ENCODE measurements at places on chromosomes 12 and 14.

DNA sequence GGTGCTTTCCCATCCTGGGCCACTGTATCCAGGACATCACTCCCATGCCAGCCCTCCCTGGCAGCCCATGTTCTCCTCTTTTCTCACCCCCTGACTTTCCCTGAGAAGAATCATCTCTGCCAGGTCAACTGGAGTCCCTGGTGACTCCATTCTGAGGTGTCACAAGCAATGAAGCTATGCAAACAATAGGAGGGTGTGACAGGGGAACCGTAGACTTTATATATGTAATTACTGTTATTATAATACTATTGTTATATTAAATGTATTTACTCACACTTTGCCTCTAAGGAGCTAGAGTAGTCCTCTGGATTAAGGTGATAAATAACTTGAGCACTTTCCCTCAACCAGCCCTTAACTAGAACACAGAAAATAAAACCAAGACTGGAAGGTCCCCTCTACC is 9.2 kb downstream of the ZNF219 start:
- no peak for DNase-seq

GRCh38 chr14:104143521-104144452 is 5.4 kb downstream of the KIF26A start:
- DNase-seq = no peak

- peak; percentile 79 for DNase-seq
Observed at GRCh38 chr14:103121846-103122584, 1.2 kb upstream of the TNFAIP2 start.

GRCh38 chr12:110314308-110314707 is 33.3 kb downstream of the ATP2A2 start:
- DNase-seq = no peak

GRCh38 chr12:93879476-93880421 is 202.6 kb downstream of the CRADD start:
- no peak for DNase-seq

DNA sequence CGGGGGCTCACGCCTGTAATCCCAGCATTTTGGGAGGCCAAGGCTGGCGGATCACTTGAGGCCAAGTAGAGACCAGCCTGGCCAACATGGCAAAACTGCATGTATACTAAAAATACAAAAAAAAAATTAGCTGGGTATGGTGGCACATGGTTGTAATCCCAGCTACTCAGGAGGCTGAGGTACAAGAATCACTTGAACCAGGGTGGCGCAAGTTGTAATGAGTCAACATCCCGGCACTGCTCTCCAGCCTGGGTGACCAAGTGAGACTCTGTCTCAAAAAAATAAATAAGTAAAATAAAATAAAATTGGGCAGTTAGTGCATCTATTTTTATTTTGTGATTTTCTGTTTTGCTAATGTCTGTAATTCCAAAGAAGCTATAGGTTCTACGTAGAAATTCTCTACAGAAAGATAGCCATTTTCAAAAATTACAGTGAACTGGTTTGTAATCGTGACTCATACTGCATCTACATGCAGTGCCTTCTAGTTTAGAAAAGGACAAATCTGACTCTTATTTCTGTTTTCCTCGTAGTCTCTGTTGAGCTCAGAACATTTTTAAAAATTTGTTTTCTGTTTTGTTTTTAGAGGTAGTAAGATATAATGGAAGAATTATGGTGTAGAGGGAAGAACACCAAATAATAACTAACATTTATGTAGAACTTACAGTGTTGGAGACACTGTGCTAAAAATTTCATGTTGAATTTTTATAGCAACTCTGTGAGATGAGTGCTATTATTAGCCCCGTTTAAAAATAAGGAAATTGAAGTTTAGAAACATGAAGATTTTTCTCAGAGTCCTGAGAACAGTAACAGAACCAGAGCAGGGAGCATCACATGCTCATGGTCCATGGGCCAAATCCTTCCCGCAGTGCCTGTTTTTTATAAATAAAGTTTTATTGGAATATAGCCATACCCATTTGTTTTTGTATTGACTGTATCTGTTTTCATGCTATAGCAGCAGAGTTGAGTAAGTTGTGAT is 201.2 kb downstream of the SYNE2 start:
- DNase-seq = no peak

DNA sequence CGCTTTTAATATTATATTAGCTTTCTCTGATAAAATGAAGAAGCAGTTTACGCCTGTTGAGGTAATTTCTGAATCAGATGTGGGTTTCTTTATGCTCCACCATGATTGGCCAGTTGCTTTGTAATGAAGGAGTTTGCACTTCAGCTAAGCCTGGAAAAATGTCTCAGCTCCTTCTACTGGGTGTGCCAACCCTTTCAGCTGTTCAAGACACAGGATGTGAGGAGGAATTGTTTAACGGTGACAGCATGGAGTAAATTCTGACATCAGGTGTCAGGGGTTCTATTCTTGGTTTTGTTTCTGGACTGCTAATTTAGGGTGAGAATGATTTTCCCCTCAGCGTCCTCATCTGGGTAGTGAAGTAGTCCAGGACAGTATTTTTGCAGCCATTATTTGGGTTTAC is 43.5 kb downstream of the FLRT2 start:
- DNase-seq = no peak

DNA sequence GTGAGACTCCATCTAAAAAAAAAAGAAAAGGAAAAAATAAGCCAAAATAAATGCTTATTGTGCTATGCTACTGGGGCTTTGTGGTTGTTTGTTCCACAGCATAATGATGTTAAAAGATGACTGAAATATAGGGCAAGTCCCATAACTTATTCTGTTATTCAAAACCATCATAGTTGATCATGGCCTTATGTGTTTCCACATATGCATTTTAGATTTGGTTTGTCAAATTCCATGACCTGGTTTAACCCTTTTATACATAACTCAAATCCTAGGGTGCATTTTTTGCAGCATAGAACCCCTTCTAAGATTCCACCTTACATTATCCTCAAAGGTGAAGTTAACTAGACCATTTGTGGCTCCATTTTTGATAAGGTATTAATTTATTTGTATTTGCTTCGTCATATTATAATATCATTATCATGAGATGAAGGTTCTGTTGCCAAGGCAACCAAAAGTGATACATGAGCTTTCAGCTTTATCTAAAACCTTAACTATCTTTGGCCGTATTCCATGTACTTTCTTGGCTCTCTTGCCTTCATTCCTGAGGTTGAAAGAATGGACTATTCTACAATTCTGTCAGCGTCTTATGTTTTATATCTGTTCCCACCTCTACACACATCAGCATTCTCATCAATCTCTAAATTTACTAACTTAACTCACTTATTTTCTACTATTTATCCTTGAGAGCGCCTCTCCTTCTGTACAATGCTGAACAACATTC is 138.7 kb upstream of the DYRK2 start:
- DNase-seq = no peak

DNA sequence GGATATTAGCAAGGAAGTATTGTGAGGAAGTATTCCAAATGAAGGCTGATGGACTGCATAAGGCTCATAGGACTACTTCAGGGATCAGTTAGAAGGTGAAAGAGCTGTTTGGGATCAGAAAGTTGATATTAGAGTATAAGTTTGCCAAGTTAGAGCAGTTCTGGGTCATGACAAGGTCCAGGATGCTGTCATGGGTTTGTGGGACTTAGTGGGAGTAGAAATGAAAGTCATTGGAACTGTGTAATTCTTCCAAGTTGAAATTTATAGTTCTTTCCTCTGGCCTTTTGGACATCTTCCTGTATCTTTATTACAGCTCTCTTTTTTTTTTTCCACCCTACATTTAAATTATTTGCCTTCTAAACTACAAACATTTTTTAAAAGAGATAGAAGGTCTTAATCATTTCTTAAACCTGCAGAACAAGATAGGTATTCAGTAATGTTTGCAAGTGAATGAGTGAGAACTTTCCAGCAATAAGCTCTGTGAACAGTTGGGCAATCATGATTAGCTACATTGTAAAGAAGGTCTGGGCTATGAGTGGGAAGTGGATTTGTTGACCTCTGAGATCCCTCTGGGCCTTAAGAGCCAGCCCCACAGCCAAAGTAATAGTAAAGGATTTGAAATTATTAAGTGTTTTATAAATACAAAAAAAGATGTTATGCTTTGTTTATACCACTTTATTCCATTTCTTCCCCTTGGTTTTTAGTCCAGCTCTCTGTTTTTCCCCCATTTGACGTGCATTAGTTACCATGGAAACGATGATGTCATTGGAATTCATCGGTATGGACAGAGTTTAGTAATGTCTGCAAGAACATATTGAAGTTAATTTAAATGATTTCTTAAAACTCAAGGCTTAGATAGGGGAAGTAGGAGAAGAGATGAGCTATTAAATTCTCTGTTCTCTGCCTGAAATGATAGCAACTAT is 247.9 kb upstream of the ARHGAP5 start:
- DNase-seq = no peak

- DNase-seq = no peak
Observed at GRCh38 chr12:56948881-56949280, 8.5 kb downstream of the RDH16 start.

GRCh38 chr14:66629499-66629898 is 121.6 kb downstream of the GPHN start:
- DNase-seq = no peak

GRCh38 chr14:75825147-75825592 is 156.6 kb downstream of the TGFB3 start:
- no peak for DNase-seq

DNA sequence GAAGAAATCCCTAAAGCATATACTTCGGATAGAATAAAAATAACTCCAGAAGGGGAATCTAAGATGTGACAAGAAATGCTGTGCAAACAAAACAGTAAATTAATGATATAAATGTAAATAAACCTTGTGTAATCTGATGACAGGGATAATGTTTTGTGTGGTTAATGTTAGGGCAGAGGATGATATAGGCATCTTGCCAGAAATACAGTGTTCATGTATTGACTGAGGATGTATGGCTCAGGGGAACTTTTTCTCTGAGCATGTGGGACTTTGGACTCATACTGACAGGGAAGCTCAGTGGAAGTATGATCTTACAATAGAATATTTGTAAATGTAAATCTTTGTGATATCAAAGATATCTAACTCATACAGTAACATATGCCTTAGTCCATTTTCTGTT is 420.2 kb downstream of the TMTC2 start:
- no peak for DNase-seq

DNA sequence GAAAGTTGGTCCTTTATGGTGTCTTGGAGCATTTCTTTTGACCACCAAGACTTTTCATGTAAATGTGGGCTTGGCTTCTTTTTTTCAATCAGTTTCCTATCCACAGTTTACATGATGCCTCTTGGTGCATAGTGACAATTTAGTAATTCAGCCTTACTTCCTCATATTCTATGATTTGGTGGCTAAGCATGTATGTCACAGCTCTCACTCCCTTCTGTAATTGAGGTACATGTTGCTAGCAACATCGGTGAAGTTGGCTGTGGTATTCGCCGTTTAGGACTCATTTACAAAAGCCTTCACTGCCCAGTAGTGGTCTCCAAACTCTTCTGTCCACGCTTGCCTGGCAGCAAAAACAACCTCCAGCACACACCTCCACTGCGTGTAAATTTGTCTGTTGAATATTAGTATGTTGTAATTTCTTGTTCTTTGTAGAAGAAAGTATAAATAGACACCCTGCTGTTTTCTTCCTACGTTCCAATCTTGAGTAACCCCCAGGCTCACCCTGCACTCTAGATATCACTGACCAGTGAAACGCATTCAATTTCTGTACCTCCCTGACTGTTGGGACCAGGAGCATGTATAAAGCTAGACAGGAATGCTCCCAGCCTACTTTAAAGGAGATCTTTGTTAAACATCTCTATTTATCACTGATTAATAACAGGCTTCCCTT is 90.4 kb downstream of the PPP2R5C start:
- DNase-seq = no peak

DNA sequence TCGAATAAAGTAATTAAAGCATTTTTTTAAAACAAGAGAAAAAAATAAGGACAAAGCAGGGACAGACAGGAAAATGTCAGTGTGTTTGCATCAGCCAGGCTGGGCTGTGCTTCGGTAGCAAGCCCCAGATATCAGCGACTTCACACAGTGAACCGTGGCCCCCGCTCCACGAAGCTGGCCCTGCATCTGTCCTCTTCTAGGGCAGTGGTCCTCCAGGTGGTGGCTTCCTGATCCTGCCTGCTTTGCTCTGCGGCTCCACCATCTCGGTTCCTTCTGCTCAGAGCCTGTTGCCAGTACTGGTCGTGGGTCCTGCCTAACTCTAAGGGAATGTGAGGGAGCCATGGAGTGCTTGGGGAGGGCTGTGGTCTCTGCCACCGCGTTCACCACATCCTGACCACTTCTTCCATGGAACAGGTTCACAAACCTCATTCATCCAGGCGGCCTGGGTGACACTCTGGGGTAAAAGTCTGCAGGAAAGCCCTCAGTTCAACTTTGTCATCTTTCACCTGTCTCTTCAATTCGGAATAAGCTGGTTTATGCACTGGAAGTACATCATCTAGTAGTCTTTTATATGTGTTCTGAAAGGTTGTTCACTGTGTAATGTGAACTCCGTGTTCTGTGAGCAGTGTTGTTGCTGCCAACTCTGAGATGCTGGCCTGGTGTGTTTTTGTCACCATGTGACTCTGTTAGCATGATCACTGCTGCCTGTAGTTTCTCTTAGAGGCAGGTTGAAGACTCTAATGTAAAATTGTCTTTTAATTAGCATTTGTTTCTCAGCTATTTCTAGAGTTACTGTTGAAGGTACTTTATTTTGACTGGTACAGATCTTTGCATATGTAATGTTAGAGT is 47.9 kb downstream of the ANKRD9 start:
- no peak for DNase-seq

DNA sequence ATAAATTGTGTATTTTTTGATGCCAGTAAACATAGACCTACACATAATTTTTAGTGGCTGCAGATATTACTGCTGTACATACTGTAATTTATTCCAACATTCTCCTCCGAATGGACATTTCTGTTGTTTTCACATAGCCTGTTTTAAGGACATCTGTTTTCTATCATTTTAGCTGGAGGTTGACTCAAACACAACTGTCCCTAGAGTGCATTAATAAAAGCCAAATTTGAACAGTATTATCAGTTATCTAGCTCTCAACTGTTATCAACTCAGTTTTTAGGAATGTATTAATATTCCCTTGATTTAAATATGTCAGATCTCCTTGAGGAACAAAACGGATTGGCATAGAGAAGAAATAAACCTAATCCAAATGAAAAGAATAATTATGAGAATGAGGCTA is 17.2 kb upstream of the PIWIL1 start:
- no peak for DNase-seq

- DNase-seq = no peak
Observed at GRCh38 chr14:29459969-29460560, 467.6 kb downstream of the PRKD1 start.

GRCh38 chr12:65845751-65846537 is 21.7 kb downstream of the HMGA2 start:
- DNase-seq = no peak

GRCh38 chr14:55129428-55130195 is 560 bp downstream of the LGALS3 start:
- peak; percentile 39 for DNase-seq

DNA sequence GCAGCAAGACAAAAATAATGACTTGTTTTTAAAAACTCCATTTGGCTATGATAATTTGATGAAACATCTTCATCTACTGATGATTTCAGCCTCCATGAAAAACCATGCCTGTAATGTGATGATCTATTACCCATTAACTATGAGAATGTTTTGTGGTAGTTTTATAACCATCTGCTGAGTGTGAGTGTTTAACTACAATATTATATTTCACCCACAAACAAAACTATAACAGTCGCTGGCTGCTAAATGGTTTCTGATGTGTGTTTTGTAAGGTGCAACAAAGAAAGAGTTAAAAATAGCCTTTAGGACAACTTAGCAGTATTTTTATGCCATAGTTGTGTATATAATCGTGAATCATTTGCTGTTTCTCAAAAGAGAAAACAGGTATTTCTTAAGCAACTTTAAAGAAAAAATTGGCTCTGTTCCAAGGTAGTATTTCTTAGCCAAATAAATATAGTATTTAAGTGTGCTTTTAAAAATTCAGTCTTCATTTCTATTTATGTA is 4.9 kb downstream of the PTHLH start:
- DNase-seq = no peak

Data from endothelial cell (in vitro differentiated cells).